HS-5 (cell line): ENCODE measurements at places on chromosomes 13 and 19.
A peak's percentile ranks its signal among the peaks of the same experiment; 100 is the strongest.

DNA sequence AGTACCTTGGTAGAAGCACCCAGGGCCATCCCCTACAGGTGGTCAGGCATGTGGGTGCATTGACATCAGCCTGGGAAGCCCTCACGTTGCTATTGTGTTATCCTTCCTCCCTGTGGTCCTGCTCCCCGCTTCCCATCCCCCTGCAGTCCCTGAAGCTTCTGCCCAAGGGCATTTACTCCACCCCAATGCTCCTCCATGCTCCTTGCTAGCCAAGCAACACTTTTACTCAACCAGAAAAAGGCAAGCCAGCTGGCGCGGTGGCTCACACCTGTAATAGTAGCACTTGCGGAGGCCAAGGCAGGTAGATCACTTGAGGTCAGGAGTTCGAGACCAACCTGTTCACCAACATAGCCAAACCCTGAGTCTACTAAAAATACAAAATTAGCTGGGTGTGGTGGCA lies 54.8 kb upstream of the LATS2 start:
- DNase-seq = no peak

GRCh38 chr13:110902370-110902769 lies 12.5 kb downstream of the ANKRD10 start:
- no peak for DNase-seq

- peak; percentile 0 for DNase-seq
Measured at GRCh38 chr13:102089177-102089576, 312.7 kb downstream of the FGF14 start.

DNA sequence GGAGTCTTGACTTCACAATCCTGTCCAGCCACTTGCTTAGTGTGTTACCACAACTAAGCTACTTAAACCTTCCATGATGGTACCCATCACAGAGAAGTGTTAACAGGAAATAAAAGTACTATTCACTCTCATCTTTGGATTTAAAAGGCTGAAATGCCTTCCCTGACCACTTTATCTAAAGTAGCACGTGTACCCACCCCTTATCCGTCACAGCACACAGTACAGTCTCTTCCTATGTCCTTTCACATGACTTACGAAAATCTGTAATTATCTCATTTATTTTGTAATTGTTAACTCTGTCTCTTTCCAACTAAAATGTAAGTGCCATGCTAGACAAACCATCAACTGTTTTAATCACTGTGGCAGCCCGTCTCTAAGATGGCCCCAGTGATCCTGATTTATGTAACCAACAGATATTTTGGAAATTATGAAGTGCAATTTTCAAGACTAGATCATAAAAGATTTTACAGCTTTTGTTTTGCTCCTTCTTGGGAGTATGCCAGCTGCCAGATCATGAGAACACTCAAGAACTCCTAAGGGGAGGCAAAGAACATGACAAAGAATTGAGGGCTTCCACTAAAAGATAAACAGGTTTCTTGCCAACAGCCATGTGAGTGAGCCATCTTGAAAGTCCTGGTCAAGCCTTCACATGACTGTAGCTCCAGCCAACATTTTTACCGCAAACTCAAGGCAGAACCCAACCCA lies 44.9 kb downstream of the DIAPH3 start:
- DNase-seq = no peak

DNA sequence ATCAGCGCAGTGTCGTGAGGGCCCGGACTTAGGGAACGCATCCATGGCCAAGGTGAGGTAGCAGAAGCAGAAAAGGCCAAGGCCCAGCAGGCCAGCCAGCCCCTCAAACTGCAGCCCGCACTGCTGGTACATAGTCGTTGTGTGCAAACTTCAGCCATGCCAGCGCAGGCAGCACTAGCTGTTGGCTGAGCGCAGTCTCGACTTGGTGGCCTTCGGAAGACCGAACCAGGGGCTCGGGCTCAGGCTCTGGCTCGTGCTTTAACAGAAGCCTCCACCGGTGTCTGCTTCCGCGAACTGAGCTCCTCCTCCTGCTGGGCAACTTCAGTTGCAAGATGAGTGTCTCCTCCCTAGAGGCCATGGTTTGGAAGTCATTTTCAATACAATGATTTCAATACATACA lies 157.5 kb downstream of the DNAJC15 start:
- no peak for DNase-seq

DNA sequence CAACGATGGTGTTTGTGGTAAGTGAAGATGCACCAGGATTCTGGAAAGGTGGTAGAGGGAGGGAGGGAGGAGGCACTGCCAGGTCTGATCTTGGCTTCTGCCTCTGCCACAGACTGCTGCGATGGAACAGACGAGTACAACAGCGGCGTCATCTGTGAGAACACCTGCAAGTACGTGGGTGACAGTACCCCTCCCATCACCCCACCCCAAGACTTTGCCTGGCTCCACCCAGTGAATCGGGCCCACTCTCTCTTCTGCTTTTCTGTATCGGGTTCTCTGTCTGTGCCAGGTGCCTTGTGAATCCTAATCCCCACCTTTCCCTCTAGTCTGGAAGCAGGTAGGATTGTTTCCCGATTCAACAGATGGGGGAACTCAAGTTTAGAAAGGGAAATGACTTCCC lies 2.5 kb downstream of the PRKCSH start:
- no peak for DNase-seq

DNA sequence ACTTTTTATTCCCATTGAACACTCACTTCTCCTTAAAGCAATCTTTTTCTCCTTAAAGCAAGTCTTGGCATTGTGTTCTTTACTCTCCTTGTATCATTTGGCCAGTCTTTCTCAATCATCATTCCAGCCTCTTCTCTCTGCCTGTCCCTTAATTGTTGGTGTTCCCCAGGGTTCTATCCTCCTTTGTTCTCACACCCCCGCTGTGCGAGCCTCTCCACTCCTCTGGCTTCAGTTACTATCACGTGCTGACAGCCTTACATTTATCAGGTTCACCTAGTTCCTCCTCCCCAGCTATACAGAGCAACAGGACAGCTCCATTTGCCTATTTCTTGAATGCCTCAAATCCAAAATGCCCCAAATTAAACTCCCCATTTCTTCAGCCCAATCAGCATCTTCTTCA lies 24.6 kb downstream of the CYSLTR2 start:
- DNase-seq = no peak

DNA sequence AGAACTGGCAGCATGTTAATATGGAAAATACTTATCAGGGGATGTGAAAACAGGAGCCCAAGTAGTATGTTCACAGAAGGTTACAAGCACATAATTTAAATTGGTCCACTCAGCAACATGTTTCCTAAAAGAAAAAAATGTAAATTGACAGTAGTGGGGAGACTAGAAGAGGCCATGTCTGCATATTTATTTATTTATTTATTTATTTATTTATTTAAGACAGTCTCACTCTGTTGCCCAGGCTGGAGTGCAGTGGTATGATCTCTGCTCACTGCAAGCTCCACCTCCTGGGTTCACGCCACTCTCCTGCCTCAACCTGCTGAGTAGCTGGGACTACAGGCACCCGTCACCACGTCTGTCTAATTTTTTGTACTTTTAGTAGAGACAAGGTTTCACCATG lies 13.7 kb upstream of the ZNF8 start:
- DNase-seq = no peak

- no peak for DNase-seq
Measured at GRCh38 chr13:42280537-42280936, 8.6 kb downstream of the AKAP11 start.

DNA sequence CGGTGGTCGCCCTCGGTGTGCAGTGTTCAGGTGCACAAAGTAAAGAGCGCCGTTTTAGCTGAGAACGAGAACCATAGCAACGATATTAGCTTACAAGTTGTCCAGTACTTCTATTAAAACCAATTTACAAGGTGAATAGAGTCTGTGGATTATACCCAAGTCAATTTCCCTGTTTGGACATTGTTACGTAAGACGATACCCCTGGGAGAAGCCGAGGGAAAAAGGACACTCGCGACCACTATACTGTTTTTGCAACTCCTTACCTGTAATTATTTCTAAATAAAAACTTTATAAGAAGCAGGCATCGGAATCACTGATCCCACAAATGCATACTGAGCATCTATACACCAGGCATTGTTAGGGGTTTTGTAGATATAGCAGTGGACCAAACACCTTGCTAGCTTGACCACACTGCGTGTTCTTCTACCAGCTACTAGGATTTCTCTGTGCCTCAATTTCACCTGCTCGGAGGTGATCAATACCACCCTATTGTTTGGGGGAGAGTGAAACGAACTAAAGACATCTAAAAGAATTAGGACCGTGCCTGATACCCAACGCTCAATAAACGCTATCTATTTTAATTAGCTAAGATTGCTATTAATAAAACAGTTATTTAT lies 488 bp upstream of the EEF2 start:
- no peak for DNase-seq

- no peak for DNase-seq
Measured at GRCh38 chr19:41621226-41621625, 5.6 kb downstream of the CEACAM4 start.

DNA sequence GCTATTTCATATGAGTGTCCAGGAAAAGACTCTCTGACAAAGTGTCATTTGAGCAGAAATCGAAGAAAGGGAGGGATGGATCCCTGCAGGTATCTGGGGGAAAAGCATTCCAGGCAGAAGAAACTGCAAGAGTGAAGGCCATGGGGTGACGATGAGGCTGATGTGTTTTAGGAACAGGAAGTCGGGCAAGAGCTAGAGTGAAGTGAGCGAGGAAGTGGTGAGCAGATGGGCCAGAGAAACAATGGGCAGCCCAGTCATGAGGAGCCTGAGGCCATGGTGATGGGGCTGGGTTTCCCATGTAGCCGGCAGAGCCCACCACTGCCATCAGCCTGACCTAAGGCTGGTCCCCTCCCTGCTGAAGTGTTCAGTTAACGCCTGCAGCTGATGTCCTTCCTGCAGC lies 150.2 kb downstream of the TNFSF13B start:
- DNase-seq = no peak

- DNase-seq = no peak
Measured at GRCh38 chr19:37594982-37595382, 306 bp downstream of the ZNF540 start.

GRCh38 chr13:113428871-113429607 lies 24.2 kb downstream of the ADPRHL1 start:
- no peak for DNase-seq

GRCh38 chr13:101763191-101763590 lies 310.7 kb downstream of the ITGBL1 start:
- DNase-seq = no peak

- DNase-seq = no peak
Measured at GRCh38 chr19:55133639-55134444, 15.2 kb downstream of the TNNT1 start.

DNA sequence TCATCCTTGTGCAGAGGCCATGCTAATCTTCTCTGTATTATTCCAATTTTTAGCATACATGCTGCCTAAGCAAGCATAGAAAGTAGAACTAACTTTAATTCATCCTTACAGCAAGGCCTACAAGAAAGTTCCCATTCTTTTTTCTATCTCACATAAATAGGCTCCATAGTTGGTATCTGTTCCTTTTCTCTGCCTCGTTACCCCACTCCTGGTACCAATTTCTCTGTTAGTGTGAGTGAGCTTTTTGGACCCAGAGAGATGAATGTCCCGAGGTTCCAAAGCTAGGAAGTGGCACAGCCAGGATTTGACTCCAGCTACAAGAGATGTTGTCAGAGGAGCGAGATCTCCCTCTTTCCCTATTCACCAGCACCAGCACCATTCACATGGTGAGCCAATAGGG lies 9.7 kb downstream of the HIF3A start:
- DNase-seq = no peak
